ENCODE measurements at places on chromosomes 13 and 19.
A peak's percentile ranks its signal among the peaks of the same experiment; 100 is the strongest.

GRCh38 chr19:31054430-31054829 is 294.8 kb downstream of the TSHZ3 start:
- peak; percentile 7 for DNase-seq

DNA sequence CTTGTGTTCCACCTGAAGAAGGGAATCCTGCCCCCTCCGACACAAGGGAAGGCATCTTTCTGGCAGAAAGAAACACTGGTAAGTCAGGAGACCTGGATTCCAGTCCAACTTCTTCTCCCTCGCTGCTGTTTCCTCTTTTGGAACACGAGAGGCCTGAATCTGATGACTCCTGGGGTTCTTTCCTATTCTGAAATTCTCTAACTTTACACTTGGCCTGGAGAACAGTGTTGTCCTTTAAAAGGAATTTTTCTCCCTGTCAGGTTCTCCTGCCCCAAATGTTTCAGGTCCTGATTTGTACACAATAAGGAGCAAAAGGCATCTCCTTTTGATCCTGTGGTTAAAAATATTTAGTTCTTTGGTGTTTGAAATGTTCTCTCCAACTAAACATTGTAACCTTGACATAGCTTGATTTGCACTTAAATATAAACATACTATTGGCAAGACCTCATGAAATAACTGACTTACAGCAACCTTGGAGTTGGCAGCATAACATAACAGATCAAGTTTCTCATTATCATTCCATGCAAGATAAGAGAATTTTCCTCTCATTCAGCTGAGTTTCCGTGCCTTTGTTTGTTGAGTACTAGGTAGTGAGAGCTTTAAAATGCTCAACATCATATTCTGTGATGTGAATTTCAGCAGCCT is 244.8 kb downstream of the COG6 start:
- no peak for DNase-seq

DNA sequence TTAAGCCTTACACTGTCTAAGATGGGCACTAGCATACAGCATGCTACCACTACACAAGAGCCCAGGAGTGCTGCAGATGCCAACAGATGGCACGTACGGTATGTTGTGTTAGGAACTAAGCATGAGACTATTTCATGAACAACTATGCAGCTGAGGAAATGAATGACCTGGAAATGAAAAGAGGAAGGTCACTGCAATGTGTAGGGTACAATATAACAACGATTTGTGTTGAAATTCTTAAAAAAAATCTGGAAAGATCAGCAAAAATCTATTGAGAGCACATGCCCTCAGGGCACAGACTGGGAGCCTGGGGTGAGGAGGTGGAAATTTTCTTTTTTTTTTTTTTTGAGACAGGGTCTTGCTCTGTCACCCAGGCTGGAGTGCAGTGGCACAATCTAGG is 14.4 kb downstream of the HAUS8 start:
- no peak for DNase-seq

DNA sequence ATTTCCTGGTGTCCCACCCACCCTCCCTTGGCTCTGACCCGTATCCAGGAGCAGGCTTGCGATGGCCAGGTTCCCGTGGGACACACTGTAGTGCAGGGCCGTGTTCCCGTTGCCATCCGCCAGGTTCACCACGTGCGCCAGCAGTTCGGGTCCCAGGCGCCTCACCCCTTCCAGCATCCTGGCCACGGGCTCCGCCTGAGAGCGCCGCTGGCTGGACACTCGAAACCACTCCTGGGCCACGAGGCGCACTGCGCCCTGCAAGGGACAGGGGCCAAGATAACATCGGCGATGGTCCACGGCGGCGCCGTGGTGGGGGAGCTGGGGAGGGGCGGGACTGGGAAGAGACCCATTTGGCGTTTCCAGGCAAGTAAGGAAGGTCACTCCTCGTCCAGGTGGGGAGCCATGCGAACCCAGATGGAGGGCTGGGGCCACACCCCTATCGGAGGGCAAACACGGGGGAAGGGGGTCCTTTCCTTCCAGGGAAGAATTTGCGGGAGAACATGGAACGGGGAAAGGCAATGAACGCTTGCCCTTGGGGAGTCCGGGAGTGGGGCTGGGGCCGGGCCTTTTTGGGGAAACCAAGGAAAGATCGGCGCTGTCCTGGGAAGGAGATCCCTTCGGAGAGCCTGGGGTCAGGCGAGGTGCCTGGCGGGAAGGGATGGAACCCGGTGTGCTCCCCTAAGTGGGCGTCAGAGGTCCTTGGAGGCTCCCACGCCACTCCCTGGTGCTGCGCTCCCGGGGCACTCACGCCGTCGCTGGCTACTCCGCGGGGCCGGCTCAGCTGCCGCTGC is 9.9 kb downstream of the KANK3 start:
- DNase-seq, result no peak

GRCh38 chr13:19967621-19968020 is 9.1 kb downstream of the ZMYM2 start:
- no peak for DNase-seq

GRCh38 chr19:49421039-49421877 is 2.0 kb downstream of the PTH2 start:
- DNase-seq, result no peak

DNA sequence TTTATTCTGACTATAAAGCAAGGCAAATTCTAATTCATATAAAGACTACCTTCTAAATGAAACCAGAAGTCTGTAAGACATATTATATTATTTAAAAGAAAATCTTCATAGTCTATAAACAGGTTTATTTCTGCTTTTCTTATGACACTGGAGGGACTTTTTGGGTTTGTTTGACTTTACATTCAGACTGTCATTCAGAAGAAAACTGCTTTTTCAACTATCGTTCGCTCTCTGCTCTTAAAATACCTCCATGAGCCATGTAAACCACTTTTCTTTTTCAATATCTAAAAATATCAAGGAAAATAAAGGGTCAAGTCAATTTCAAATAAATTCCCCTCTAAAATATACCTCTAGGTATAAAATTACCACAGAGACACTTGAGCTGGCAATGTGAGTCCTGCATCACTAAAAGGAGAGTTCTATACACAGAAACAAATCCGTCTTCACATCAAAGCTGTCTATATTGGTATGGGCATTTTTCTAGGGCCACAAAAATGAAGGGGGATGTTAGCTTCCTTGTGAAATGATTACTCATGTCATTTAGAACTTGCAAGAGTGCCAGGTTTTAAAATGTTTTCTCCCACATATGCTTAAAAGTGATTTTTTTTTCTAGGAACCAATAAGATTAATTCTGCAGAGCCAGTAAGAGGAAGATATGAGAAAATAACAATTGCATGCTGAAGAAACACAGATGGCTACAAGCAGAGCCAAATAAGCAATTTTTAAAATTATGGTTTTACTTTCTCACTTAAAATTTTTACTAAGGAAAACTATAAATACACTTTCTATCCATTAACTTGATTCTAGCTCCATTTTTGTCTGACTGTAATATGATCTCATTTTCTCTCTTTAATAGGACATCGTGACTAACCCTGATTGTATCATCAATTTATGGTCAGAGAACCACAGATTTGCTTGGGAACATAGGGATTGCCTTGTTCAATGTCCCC is 181.8 kb downstream of the TBC1D4 start:
- DNase-seq, result no peak

DNA sequence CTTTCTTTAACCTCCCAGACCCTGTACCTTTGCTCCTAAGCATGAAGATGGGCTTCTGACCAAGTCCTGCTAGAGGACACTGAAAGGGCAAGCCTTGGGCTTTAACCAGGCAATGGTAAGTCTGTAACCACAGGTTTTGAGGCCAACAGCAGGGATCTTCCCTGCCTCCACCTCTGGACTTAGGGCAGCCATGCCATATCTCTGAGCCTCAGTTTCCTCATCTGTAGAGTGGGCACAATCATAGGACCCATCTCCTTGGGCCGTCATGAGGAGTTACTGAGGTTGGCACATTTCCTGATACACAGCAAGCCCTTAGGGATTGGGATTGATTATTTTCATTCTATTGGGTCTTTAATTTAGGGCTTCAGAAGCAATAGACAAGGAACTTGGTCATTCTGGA is 14.7 kb downstream of the KLK1 start:
- no peak for DNase-seq

- no peak for DNase-seq
Measured at GRCh38 chr13:101121608-101122007, 294.7 kb downstream of the NALCN start.

GRCh38 chr19:48489608-48490216 is 20.5 kb downstream of the CYTH2 start:
- DNase-seq, result peak; percentile 73

GRCh38 chr13:65600702-65601101 is 1629.4 kb downstream of the PCDH9 start:
- DNase-seq, result no peak

GRCh38 chr13:32639502-32640105 is 53.4 kb downstream of the PDS5B start:
- peak; percentile 86 for DNase-seq

GRCh38 chr13:53638040-53638439 is 609.4 kb downstream of the OLFM4 start:
- DNase-seq, result no peak

- no peak for DNase-seq
Measured at GRCh38 chr19:35260694-35261304, 8.0 kb upstream of the USF2 start.

DNA sequence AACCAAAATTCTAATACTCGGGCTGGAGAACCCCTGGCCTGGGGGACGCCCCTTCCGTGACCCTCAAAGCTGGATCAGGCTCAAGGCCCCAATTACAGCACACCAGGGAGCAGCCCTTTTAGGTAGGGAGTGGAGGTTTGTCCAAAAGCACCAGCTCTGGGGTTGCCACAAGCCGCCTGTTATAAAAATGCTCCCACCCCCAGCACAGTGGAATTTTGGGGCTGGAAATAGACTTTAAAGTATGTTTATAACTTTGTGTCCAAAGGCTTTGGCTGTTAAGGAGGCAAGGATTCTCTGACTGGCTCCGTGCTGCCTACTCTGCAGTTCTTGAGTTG is 564 bp upstream of the GMIP start:
- DNase-seq, result no peak

GRCh38 chr13:73800011-73800410 is 334.2 kb downstream of the KLF12 start:
- no peak for DNase-seq

- DNase-seq, result no peak
Measured at GRCh38 chr19:33231511-33231910, 5.9 kb upstream of the SLC7A10 start.

GRCh38 chr19:54489766-54490165 is 12.9 kb upstream of the LAIR2 start:
- DNase-seq, result no peak

DNA sequence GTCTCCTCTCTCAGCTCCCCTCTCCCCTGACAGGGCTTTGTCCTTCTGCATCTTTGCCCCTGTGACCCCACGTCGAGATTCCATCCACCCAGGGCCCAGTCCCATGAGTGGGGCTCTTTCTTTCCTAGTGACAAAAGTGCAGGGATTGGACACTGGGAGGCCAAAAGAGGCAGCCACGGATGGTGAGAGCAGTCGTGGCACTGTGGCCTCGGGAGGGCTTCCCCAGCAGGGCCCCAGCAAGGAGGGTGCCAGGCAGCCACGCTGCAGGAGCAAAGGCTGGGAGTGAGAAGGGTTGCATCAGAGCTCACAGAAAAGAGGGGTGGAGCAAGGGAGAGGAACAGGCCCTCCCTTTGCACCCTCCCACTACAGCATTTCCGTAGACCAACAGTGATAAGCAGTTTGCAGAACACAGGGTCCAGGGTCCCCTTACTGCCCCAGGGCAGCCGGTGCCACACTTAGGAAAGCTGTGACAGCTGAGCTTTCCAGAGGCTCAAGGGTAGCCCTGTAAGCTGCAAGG is 4.9 kb downstream of the ZSCAN1 start:
- no peak for DNase-seq

- DNase-seq, result no peak
Measured at GRCh38 chr19:34642241-34642640, 34.7 kb downstream of the SCGB2B2 start.

- DNase-seq, result no peak
Measured at GRCh38 chr13:44566601-44567000, 9.5 kb downstream of the TSC22D1 start.

- no peak for DNase-seq
Measured at GRCh38 chr19:29763196-29763595, 48.1 kb upstream of the C19orf12 start.

- DNase-seq, result no peak
Measured at GRCh38 chr19:55459950-55460657, 1.3 kb downstream of the ISOC2 start.

DNA sequence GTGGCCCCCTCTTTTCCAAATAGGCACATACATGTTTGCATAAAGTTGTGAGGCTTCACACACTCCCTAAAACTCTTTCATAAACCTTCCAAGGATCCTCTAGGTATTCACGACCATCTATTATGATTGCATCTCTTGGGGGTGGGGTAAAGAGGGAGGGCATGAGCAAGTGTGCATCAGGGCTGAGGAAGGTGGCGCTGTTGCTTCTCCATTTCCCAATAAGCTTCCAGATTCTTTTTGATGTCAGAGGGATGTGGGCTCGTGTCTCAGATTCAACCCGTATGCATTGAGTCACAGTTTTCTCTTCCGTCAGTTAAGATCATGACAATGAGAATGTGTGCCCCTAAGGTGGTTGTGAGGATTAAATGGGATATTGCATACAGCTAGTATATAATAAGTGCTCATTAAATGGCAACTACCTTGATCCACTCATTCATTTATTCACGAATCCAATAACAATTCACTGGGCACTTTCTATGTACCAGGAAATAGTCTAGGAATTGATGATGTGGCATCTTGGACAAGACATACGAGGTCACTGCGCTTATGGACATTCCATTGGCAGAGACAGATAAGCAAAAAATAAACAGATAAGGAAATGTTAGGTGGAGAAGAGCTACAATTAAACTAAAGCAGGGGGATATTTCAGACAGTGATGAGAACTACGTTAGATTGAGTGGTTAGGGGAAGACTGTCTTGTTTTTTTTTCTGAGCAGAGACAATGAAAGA is 10.3 kb downstream of the CYP2B6 start:
- no peak for DNase-seq

DNA sequence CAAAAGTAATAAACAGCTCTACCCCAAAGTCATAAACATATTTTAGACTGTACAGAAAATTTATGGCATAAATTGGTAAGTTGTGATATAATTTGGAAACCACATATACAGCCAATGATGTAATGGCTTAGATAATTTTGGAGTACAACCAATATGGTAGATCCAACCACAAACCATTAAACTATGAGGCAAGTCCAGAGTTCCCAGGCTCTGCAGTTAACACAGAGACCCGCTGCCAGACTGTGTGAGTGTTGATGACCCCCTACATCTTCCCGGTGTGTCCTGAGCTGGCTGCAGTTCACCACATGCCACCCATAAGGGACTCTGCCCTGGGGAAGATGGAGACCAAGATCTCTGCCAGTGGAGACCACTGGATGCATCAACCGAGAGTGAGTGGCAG is 9.9 kb upstream of the SERPINE3 start:
- DNase-seq, result no peak

DNA sequence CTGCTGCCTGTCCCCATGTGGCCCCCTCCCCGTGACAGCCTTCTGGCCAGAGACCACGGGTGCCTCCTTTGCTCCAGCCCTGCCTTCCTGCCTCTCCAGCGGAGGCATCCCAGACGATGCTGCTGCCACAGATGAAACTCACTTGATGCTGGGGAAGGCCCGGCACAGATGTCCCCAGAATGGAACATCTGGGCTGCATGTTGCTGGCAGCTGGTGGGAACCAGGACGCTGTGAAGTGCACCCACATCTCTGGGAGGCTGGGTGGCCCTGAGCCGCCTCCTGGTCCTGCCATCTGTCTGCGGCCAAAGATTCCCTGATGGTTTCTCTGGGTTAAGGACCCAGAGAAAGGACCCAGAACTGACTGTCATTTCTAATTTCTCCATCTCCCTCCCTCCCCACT is 51.9 kb upstream of the PTPRS start:
- no peak for DNase-seq

GRCh38 chr13:113417836-113418721 is 35.2 kb downstream of the ADPRHL1 start:
- no peak for DNase-seq

Data from Ammon's horn (tissue), 1 donor.